Stimulated activated CD4-positive, alpha-beta T cell treated with anti-CD3 and anti-CD28 coated beads, Interleukin-2, amount 100 ng/mL, for 4 hours (primary cell): ENCODE measurements at places on chromosomes 1 and 21.
A peak's percentile ranks its signal among the peaks of the same experiment; 100 is the strongest.

DNA sequence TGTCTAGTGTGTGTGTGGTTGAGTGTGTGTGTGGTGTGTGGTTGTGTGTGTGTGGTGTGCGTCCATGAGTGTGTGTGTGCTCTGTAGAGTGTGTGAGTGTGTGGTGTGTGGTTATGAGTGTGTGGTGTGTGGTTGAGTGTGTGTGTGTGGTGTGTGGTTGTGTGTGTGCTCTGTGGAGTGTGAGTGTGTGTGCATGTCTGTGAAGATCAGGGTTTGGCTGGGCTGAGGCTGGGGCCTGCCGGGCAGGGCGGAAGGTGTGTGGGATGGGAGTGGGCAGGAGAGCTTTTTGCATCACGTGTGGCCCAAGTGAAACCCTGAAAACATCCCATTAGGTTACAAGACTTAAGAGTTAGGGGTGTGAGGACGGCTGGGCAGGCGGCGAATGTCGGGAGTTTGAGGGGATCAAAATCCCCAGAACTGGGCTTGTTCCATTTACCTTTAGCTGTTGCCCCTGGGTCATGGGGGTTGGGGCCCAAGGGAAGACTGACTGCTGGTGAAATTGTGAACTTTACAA is 2.9 kb upstream of the FCMR start:
- no peak for DNase-seq

- no peak for DNase-seq
Measured at GRCh38 chr1:180168786-180169639, 14.3 kb downstream of the QSOX1 start.

DNA sequence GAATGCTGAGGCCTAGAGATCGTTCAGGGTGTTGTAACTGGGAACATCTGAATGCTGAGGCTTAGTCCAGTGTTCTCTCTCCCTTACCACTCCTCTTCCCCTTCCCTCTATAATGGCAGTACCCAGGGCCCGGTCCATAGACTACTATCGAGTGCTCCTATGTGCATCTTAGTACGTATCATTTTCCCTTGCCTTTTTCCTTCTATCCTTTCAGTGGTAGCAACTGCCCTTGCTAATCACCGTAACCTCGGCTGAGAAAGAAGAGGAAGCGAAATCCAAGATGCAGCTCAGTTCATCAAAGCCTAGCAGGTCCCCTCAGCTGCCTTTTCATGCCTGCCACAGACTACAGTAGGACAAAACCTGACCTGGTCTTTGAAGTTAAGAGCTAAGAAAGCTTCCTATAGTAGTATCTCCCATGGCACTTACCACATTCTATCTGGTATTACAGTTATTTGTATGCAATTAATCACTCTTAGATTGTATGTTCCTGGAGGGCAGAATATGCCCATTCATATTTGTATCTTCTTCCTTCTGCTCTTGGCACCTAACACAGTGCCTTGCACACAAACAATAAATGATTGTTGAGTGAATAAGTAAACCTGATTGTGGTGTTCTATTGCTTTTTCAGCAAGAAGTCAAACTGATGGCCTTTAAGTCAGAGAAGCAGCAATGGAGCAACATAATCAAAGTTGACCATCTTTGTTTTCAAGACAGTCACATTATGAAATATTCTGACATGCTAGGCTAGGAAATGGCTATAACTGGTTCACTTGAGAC is 22.4 kb downstream of the CNIH4 start:
- DNase-seq: no peak

DNA sequence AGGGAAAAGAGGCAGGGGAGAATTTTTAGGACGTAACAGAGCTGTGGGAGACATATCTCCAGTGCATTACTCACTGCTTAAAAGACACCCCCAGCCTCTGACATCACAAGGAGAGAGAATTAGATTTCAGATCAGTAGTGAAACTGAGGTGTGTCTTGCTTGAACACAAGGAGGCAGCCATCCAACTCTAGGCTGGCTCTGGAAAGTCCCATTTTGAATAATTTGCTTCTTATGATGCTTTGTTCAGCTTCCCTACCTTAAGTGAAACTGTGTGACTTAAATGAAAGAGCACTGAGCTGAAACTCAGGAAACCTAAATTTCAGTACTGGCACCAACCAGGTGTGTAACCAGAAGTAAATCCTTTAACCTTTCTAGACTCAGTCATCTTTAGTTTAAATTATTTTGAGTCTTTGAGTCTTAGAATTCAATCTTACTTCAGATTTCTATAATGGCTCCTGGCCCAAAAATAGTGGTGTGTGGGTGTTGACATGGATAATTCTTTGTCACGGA is 251.6 kb upstream of the SGIP1 start:
- DNase-seq: peak; percentile 78

DNA sequence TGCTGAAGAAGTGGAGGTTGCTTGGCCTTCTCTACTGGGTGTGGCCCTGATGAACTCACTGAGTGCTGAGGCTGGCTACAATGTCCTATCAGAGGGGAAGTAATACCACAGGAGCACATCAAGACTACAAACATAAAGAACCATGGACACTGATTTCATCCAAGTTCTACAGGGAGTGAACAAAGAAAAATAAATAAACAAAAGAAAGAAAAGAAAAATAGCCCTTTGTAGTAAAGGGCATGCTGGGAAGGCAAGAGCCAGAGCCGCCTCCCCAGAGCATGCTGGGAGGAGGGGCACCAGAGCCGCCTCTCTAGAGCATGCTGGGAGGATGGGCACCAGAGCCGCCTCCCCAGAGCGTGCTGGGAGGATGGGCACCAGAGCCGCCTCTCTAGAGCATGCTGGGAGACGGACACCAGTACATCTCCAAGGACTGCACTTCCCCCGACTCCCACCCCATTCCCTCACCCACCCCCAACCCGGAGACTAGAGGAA is 65.9 kb downstream of the LAMC2 start:
- no peak for DNase-seq

DNA sequence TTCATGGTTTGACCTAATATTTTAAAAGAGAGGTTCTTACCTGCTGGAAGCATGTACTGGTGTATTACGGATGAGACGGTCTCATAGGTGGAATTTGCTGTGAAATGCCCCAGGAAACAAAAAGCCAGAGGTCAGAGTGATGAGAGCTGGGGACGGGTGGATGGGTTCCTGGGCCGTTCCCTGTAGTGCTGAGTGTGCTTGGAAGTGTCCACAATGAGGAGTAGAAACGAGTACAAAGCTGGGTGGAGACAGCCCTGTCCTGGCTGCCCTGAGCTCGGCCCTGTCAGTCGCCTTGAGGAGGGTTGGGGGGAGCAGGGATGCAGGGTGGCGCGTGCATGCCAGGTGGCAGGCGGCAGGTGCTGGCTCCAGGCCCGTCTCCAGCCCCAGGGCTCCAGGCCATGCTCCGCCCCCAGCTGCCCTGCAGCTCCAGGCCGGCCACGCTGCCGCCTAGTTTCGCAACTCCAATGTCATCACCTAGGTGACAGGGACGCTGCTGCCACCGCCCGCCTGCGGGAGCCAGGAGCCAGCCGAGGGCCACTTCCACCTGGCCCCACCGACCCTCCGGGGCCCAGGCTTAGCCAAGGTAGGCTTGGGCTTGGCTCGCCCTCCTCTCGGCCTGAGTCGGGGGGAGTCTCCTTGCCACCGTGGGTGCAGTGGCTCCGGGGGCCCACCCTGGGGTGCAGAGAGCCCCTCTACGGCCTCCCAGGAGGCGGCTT is 16.4 kb downstream of the TP73 start:
- no peak for DNase-seq

GRCh38 chr1:184825571-184825970 is 70.9 kb upstream of the EDEM3 start:
- no peak for DNase-seq

DNA sequence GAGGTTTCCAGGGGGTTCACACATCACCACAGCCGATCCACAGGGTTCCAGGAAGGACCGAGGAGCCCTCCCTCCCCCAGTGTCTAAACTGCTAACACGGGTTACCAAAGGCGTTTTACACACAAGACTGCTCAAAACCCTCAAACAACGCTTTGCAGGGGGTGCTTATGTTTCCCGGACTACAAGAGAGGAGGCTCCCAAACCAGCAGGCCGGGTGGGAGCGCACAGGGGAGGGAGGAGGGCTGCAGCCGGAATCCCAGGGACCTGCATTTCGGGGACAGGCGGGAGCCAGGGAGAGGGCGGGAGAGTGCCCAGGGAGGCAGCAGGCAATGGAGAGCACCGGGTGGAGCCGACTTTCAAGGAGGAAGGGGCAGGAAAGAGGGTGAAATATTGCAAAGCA is 50.8 kb downstream of the ACBD3 start:
- DNase-seq: no peak

DNA sequence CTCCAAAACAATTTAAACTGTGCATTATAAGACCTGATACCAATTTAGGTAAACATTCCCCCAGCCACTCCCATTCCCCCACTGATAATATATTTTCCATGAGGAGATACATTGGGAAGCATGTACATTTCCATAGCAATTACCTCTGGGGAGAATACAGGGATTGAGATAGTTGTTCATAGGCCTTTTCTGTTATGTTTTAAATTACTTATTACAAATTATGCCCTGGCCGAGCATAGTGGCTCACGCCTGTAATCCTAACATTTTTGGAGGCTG is 4.4 kb downstream of the ASAP3 start:
- no peak for DNase-seq

DNA sequence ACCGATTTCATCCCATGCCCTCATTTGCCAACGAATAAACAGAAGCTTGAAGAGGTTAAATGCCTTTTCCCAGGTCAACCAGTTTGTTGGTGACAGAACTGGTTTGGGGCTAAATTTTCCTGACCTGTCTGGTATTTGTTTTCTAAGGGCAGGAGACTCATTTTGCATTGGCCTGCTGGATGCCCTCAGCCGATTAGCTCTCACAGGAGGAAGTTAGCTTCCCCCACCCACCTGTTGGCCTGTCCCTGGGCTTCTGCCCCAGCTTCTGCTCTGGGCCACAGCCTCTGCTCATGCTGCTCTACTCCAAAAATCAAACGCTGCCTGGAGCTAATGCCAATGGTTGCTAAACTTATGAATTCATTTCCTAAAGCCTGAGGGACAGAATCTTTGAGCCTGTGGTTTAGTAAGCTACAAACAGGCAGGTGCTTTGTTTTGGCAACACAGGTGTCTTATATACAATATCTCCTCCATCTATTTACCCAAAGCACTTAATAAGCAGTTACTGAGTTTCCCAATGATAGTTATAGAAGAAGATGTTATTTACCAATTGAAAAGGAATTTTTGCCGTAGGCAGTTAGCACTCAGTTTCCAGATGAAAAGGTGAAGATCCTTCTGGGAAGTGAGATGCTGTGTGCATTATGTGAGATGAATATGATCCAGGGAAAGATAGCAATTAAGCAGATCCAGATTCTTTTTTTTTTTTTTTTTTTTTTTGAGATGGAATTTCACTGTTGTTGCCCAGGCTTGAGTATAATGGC is 82.3 kb downstream of the TM2D1 start:
- DNase-seq: no peak

DNA sequence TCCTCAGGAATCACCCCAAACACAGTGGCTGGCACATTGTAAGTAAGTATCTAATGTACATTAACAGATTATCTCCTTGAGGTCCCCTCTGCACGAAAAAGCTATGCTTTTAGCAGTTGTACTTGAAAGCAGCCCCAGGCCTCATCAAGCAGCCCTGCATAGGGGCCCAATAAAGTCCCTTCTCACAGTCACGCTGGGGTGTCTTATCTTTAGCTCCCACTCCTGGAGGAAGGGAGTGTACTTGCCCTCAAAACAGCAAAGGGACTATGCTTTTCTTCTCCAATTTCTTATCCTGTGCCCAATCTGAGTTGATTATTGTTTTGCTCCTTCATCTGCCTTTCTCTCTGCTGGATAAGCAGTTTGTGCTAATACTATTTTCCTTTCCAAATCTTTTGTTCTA is 168.8 kb upstream of the PLXNA2 start:
- DNase-seq: no peak

DNA sequence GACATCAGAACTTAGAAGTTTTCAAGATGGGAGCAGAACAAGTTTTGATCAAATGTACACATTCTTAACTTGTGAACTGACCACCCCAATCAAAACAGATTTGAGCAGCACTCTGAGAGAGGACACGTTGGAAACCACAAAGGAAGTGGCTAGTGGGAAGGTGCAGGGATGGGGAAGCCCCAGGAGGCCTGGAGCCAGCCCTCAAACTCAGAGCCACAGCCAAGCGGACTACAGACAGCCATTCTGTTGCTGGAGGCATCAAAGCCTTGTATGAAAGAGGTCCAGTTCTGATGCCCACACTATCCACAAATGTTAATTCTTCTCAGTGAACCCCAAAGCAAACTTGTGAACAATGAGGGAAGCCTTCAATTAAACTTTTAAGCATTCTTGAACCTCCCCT is 143.6 kb upstream of the RAB4A start:
- no peak for DNase-seq
